ENCODE measurements at places on chromosomes 4 and X. TPM values are rescaled to one million over a fixed set of nuclear protein-coding genes. Genes with fewer than 3 reads are reported as not detected.

- no peaks in the 10 kb centered on the region for H3K4me1 ChIP-seq
- ATAC-seq = no peak
- no peak overlapping the region for H3K4me3 ChIP-seq
- H3K36me3 ChIP-seq = no peaks in the 10 kb centered on the region
- H3K27ac ChIP-seq = no peak overlapping the region
Observed at GRCh38 chrX:139881572-139881971, 51.3 kb downstream of the ATP11C start.

GRCh38 chr4:101761405-101761804 lies 29.1 kb upstream of the BANK1 start:
- no peak for ATAC-seq
- no peaks in the 10 kb centered on the region for H3K4me1 ChIP-seq
- H3K27me3 ChIP-seq = no peaks in the 10 kb centered on the region

DNA sequence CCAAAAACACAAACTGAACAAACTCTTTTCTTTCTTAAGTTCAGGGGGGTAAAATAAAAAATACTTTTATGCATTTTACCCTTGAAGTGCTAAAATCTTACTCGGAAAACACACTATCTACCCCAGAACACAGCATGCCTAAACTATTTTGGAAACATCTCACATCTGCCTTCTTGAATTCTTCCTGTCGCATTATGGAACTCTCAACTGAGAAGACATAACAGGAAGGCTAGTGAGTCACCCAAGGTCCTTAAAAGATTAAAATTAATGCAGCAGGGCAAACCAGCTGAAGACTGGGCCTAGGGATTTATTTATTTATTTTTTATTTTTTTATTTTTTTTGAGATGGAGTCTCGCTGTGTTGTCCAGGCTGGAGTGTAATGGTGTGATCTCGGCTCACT lies 208.2 kb downstream of the APBB2 start:
- H3K4me1 ChIP-seq = no peaks in the 10 kb centered on the region
- no peaks in the 10 kb centered on the region for H3K36me3 ChIP-seq
- ATAC-seq = no peak
- H3K27ac ChIP-seq = no peak overlapping the region
- H3K4me3 ChIP-seq = no peak overlapping the region
- H3K27me3 ChIP-seq = no peaks in the 10 kb centered on the region

The PRDM5 gene
- 33.9 TPM for total RNA-seq
